Amniotic stem cell (primary cell): ENCODE measurements at places on chromosomes 6 and 20.

DNA sequence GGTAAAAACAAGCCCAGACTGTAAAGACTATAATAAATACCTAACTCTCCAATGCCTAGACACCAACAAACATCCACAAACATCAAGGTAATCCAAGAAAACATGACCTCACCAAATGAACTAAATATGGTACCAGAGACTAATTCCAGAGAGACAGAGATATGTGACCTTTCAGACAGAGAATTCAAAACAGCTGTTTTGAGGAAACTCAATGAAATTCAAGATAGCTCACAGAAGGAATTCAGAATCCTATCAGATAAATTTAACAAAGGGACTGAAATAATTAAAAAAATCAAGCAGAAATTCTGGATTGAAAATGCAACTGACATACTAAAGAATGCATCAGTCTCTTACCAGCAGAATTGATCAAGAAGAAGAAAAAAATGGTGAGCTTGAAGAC is 26.6 kb downstream of the NCOA6 start:
- DNase-seq = no peak

DNA sequence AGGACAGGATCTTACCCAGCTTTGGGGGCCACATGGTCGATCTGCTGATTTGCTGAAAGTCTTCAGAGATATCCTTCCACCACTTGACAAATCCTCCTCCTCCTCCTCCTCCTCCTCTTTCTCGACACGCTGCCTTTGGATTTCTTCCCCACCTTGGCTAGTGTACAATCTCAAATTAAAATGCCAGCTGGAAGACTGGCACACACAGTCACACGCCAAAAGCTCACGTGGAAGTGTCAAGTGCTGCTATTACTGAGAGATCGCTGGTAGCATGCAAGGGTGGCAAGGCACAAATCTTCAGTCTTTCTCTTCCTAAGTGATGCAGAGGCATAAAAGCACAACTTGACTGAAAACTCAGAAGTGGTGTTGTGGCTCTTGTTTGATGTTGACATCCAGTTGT is 35.3 kb downstream of the GPR6 start:
- no peak for DNase-seq

DNA sequence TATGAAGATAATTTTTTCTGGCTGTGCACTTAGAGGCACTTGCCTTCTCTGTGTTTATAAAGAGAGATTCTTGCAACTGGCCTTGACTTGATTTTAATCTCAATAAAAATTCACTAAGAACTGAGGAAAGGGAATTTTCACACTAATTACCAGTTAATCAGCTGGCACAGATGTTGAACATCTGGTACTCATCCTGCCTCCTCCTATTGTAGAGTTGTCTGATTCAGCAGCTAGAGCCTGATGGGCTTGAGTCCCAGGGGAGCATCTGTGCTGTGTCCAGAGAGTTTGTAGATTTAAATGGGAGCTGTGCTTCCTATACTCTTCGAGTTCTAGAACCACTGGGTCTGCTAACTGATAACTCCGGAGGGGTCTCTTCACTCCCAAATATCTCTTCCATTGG is 284.4 kb upstream of the RNF24 start:
- DNase-seq = no peak

DNA sequence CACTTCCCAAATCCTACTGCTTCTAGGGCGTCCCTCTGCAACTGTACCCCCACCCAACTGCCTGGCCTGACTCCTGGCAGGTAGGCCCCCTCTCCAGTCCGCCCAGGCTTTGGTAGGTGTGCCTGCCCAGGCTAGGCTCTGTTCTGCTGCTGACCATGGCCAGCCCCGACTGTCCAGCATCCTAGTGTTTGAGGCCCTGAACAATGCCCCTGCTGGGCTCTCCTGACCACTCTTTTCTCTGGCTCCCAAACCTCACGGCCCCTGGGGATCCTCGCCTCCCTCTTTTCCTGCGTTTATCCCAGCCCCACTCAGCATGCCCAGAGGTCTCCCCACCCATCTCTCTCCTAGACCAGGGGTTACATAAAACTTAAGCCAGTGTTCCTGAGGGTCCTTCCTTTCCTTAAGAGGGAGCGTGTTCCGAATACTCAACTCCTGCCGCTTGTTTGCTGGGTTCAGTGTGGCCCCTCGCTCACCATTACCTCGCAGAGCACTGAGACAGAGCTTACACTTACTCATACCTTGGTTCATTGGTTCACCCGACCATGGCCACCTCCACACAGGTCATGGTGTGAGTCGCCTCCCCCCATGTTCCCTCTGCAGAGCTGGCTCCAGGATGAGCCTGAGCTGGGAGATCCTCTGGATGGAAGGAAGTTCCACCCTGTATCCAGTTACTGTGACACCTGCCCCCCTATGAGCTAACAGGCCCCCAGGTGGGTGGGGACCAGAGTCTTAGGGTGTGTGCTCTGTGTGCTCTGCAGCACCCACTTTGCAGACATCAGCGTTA is 21.0 kb upstream of the MYT1 start:
- DNase-seq = no peak

GRCh38 chr6:35190306-35190705 is 23.4 kb upstream of the SCUBE3 start:
- no peak for DNase-seq

DNA sequence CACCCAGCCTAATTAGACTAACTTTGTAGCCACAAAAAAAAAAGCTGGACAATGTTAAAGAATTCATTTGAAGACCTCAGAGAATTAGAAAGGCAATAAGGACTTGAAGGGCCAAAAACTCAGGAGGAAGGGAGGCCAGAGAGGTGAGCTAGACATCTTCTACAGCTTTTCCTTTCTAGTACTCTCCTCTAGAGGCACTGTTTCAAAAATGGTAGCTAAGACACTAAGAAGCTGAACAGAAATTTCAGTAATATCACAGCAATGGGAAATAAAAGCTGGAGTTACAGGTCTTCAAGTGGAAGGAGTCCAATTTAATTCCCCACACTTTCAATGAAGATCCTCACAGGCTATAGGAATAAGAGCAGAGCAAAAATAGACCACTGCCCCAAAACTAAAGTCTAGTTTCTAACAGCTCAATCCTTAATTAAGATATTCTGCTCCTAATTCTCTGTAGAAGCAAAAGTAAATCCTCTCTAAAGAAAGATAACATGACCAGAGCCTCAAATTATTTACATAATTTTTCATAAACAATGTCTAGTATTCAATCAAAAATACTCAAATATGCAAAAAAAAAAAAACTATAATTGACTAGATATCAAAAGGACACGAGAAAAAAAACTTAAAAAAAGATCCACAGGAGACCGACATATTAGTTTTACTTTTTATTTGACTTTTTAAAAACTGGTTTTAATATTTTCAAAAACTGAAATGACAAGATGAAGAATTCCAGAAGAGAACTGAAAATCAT is 63.7 kb downstream of the RNGTT start:
- no peak for DNase-seq

DNA sequence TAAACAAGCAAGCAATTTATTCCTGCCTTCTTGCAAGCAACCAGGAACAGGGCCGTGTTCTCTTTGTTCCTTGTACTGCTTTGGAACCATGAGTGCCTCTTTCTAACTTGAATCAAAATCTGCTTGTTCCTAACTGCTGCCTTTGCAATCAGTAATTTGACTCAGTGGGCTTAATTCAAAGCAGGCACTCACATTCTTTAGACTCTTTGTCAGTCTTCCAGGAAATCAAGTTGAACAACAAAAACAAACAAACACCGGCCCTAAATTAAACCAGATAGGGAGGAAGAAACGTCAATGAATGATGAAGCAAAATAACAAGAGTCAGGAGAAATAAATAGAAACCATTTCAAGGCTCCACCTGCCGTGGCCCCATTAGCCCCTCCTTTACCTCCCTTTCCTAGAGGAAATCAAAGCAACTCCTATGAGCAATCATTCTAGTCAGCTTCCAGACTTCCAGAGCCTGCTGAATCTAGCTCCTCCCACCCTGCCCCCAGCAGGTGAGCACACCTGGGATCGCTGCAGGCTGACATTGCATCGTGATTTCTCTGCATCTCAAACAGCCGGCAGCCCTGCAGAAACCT is 582.2 kb upstream of the FLRT3 start:
- no peak for DNase-seq

DNA sequence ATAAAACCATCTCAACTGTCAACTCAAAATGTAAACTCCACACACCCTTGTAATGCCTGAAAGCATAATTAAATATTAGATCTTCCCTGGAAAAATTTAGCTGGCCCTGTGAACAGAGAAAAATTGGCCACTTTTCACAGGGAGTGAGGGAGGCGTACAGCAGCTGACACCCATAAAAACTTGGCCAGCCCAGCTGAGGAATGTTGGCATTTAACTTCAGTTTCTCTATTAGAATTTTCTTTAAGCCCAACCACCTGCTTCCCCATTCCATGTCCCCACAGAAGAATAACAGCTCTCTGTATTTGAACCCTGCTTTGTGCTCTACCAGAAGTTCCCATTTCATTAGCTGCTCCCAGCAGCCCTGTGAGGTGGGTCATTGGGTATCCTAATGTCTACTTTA is 41.0 kb downstream of the PKHD1 start:
- no peak for DNase-seq

DNA sequence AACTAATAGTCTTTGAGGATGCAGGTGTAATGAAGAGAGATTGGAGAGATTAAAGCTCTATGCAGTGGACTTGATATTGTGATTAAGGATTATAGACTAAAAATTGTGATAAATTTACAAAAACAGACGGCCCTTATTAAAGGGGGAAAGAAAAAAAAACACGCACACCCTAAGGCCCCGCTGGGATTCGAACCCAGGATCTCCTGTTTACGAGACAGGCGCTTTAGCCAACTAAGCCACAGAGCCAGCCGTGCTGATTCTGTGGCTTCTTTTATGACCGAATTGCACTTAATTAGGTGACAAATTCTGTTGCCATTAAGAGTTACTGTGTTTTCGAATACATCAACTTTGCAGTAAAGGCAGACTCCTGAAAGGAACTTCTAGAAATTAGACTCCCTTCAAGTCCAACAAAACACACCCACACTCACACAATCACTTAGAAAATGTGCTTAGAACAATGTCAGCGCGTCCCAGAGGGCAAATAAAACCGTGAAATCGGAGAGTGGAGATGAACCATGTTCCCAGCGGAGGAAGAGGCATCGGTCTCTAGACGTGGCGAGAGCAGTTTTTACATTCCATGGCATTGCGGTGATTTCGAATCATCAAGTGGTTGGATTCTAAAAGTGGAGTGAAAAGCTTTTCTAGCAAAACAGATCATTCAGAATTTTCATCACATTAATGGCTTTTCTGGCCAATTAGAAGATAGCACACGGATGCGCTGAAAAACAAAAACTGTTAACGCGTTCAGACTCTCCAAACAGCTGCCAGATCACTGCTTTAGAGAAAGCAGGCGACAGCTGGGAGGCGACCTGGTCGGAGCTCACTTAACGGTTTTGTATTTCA is 122.6 kb downstream of the GPX5 start:
- DNase-seq = no peak

- no peak for DNase-seq
Measured at GRCh38 chr6:7409740-7410139, 20.1 kb downstream of the RIOK1 start.

- DNase-seq = no peak
Measured at GRCh38 chr6:149313070-149313469, 4.4 kb upstream of the TAB2 start.

DNA sequence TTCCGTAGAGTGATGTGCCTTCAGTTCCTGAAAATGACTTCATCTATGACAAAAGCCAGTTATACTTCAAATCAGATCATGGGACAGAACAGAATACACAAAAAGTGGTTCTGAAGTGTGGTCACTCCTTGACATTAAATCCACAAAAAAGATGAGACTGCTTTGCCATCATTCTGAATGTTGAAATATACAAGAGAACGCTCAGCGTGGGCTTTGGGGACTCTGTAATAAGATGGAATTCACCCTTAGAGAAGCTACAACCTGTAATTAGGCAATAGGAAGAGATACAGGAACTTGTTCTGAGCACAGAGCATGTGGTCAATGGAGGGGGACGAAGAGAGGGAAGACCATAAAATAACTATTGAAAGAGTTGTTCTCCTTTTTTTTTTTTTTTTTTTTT is 184.3 kb downstream of the CARMIL1 start:
- no peak for DNase-seq

GRCh38 chr6:22706651-22707050 is 137.3 kb downstream of the HDGFL1 start:
- DNase-seq = no peak

GRCh38 chr6:32867022-32867477 is 13.1 kb downstream of the PSMB9 start:
- DNase-seq = no peak

DNA sequence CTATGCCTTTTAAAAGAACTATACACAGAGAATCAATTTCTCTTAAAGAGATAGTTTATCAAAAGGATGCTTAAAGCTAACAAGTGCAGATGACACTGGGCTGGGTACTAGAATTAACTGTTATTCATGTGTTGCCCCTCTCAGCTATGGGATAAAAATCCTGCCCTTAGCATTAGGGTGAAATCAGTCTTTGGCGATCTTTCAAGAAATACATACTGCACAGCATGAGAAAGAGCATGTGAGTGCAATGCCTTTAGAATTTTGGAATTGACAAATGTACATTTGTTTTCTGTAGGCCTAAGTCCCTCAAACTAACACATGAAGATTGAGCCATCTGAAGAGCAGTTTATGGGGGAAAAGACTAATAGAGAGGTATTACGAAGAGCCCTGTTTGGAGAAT is 115.4 kb downstream of the ZFP64 start:
- no peak for DNase-seq

DNA sequence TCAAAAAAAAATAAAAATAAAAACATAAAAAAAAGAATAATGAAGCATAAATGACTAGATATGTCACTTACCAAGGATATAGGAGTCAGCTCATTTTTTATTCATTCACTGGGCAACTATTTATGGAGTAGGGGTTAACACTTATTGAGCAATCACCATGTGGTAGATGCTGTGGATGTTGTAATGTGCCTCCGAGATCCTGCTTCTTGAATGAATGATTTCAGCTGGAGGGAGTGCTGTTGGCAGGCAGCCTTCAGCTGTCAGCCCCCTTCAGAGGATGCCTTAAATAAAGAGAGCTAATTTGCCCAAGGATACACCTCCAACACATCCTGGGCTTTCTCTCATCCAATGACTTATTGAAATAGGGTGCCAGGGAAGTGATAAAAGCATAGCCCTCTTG is 229.5 kb upstream of the DTNBP1 start:
- DNase-seq = no peak
